ENCODE measurements at places on chromosomes 6 and 20.

DNA sequence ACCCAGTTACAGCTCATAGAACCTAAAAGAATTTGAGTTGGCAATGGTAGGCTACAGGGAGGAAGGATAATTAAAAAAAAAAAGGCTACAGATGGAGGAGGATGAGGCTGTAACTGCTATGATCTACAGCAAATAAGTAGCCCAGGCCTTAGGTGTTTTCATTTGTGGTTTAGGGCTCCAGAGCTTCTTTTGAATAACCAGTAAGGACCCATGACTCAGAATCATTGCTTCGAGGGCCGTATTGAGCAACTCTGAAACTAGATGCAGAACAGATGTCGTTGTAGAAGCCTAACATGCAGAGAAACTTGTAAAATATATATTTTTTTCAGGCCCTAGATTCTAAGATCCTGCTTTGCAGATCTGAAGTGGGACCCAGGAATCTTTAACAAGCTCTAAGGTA lies 19.0 kb upstream of the ASIP start:
- DNase-seq: peak; percentile 24

DNA sequence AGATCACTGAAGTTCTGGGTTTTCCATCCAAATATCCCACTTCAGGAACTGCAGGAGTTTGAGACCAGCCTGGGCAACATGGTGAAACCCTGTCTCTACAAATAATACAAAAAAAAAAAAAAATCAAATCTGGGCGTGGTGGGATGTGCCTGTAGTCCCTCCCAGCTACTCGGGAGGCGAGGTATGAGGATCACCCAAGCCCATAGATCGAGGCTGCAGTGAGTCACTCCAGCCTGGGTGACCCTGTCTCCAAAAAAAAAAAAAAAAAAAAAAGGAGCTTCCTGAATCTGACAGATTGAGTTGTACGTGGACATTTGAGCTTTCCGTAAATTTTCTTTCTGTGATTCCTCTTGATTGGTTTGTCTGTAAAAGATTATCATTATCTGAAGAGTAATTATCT lies 55.6 kb downstream of the TULP4 start:
- no peak for DNase-seq

DNA sequence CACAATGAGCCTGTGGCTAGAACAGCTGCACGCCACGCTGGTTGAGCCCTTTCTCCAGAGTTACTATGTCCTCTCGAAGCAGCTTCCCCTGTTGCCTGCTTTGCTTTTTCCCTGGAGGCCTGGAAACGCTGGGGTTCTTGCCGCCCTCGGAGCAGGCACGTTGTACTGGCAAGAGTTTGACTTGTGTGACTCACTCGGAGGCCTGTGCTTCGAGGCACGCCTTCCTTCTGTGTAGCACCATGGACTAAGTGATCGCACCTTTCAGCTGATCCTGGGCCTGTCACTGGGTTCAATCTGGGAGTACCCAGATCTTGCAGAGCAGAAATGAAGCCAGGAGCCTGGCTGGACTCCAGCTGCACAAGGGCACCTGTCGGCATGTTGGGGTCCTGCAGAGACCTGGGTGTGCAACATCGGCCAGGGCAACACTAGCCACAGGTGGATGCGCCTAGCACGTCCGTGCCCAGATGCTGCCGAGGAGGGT lies 5.2 kb downstream of the INSM1 start:
- no peak for DNase-seq

DNA sequence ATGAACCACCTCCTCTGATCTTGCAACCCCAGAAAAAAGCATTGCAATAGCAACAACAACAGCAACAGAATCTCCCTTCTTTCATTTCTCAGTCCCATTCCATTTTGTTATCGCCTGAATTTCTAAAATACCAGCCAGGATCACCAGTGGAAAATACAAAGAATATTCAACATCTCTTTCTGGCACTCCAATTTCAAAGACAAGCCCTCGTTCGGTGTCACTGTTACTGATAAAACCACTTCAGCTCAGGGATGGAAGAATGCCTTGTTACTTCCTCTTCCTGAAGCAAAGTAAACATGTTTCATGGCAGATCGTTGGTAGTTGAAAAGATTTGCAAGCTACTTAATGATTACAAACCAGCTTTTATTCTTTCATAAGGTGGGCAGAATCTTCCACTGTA lies 94.0 kb upstream of the SPTLC3 start:
- DNase-seq: no peak

DNA sequence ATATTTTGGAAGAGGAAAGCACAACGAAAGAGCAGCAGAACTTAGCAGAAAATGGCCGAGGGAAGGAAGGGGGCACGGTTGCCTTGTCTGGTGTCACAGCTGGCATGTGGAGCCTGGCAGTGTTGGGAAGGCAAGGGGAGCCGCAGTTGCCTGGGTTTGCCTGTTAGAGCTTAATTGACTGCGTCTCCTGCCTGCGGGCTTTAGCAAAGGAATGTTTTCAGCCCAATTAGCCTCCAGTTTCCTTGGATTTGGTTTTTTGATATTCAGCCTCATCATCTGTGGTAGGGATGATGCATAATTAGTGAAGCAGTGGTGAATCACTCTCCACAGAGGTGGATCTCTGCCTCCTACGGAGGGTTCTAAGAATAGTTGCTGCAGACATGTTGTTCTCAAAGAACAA lies 832.6 kb downstream of the QKI start:
- DNase-seq: no peak

DNA sequence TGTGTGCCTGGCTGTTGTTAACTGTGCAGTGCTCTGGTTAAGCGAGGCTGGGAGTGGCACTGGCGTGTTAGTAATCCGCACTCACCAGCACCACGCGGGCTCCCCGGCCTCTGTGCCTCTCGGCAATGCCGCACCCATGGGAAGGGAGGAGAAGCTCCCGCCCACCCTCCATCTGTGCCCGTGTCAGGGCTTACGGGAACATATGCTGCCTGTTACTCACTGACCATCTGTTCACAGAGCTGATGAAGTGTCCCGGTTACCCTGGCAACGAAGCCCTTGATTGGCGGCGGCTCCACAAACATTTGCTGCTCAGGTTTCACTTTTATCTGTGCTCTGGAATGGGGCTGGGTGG lies 114.7 kb downstream of the PSMB1 start:
- DNase-seq: peak; percentile 87

DNA sequence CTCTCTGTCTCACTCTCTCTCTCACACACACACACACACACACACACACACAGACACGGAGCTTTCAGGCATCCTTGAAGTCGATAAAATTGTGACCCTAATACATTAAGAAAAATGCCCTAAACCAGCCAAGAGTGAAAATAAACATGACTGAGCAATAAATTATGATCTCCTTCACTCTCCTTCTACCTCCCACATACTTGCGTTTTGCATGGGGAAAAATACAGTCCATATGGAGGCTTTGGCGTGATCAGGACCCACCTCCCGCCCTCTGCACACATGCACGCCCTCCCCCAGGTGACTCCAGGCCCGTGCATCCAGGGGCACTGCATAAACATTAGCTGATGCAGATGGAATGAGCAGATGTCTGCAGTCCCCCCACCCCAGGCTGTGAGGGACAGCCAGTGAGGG lies 114.2 kb upstream of the JARID2 start:
- no peak for DNase-seq

GRCh38 chr6:164151161-164152120 lies 736.9 kb downstream of the QKI start:
- DNase-seq: no peak

DNA sequence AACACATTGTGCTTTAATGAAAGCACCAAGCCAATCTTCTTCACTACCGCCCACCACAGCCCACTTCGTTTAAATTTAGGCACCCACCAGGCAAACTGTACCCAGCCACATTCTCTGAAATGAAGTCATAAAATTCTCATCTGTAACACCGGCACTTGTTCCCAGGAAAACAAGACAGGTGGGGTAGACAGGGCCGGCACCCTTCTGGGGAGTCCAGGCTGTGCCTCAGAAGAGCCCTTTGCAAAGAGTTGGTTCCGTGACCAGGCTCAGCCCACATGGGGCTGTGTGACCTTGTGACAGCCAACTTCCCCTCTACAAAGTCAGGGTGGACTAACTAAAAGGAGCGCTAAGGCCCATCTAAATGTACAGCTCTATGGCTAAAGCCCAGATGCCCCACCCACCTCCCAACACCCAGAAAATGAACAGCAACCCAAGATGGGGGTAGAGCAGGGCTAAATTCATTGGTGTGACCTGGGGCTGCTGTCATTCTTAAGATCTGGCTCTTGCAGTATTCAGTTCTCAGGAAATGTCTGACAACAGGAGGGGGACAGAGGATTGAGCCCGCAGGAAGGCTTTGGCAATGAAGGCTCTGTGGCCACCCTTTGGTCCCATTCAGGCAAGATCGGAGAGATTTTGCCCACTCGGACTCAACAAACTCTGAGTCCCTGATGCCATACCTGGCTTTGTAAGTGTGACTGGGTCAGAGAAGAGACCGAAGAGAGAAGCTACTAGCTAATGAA lies 56.7 kb downstream of the TRERF1 start:
- DNase-seq: no peak

GRCh38 chr6:5995658-5995948 lies 11.1 kb downstream of the NRN1 start:
- DNase-seq: no peak

DNA sequence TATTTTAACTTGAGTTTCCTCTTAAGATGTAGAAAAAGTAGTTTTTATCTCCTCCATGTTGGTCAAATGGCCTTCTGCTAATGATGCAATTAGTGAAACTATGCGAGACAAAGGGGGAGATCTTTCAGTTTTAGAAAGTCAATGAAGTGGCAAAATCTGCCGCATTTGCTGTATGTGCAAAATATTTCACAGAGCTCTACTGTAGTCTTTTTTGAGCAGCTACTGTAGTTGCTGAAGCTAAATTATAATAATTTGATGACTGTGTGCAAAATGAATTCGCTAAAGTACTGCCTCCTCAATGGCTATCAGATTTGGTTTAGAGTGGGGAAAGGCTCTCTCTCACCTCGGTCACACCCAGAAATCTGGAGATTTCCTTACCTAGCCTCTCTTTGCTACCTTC lies 267.6 kb upstream of the ZFP64 start:
- no peak for DNase-seq

- no peak for DNase-seq
Measured at GRCh38 chr6:158501360-158502262, 58.3 kb upstream of the TMEM181 start.

DNA sequence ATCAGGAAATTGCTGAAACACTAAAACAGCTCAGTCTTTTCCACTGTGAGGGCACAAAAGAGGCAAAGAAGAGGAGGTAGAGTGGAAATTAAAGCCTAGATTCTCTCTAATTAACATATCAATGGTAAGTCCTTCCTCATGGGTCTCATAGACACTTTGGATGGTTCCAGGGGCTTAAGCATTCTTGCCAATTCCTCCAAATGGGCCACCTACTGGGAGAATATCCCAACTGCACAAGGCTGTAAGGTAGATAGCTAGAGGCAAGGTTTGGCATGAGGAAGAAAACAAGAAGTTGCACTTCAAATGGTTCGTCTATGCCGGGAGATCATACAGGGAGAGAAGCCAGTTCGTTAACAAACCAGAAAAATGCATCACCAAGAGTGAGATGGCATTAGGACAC lies 107.6 kb upstream of the KHDRBS2 start:
- no peak for DNase-seq

GRCh38 chr20:32970115-32970972 lies 33.9 kb downstream of the SUN5 start:
- DNase-seq: peak; percentile 15

GRCh38 chr6:128479048-128479666 lies 41.2 kb downstream of the PTPRK start:
- DNase-seq: no peak

DNA sequence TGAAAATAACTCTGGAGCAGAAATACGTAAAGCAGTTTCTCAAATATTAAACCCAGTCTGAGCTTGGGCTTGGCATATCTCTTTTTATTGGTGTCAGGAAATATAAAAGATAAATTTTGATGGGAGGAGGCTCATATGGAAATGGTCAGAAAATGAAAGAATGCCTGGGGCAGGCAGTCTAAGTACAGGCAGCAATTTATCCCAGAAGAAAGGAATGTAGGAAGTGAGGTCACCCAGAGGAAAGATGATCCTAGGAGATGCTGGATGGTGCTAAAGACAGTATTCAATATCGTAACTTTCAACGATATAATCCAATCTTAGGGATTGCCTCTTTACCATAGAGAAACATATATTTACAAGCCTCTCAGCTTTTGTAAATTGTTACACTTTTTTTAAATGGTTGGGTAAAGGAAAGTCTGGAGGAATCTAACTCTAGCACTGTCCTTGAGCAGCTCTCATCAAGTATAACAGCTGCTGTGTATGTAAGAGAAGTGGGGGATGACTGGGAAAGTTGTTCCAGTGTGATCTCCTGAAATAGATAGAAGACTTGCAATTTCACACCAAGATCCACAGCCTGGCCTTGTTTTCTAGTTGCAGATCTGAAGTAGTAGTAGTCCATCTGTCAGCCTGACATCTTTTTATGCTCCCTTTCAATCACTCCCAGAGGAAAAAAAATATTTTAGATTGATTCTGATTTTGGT lies 256.9 kb upstream of the SASH1 start:
- no peak for DNase-seq

DNA sequence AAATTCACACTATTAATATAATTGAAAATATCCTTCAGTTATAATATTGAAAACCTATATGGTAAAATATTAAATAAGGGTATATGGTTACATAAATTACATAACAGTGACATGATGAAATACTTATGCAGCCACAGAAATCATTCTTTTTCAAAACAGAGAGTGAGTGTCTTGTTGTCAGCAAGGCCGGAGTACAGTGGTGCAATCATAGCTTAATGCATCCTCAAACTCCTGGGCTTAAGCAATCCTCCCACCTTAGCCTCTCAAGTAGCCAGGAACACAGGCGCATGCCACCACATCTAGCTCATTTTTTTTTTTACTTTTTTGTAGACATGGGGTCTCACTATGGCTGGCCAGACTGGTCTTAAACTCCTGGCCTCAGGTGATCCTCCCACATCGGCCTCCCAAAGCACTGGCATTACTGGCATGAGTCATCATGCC lies 40.4 kb downstream of the FAM8A1 start:
- DNase-seq: no peak

- no peak for DNase-seq
Measured at GRCh38 chr6:23091795-23092194, 522.4 kb downstream of the HDGFL1 start.

DNA sequence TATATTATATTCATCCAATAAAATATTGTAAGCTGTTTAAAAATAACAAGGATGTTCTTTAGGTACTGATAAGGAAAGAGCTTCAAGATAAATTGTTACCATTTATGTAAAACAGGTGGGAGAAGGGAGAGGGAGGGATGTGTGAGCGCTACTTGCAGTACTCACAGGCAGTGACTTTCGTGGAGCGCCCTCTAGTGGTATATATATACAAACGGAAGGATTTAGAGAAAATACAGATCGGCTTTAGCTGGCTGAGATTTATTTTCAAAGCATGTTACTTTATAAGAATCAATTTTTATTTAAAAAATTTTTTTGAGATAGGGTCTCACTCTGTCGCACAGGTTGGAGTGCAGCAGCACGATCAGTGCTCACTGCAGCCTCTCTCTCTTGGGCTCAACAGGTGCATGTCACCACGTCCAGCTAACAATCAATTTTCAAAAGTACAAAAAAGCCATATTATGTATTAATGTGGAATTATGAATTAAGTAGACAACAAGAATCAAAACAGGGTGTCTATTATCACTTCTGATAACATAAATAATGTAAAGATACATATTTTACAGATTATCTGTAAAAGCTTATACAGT lies 3.3 kb upstream of the MOG start:
- peak; percentile 63 for DNase-seq
